ENCODE measurements at places on chromosomes 2 and 18. TPM values are rescaled to one million over a fixed set of nuclear protein-coding genes. Genes with fewer than 3 reads are reported as not detected.

Gene C1QL2
- 5.2 TPM for polyA plus RNA-seq

Gene KIF3C
- 74.7 TPM for polyA plus RNA-seq

Gene LRRC30
- polyA plus RNA-seq: not detected

Gene CRYGD
- not detected for polyA plus RNA-seq

Gene PDE6D
- polyA plus RNA-seq: 49.8 TPM

Gene IAH1
- polyA plus RNA-seq: 23.6 TPM

Gene IL1R2
- polyA plus RNA-seq: 0.31 TPM

Gene ACVR1C
- polyA plus RNA-seq: 0.34 TPM

Gene CDKL4
- polyA plus RNA-seq: not detected

Gene TTC32
- polyA plus RNA-seq: 6.8 TPM

Gene PID1
- 57.0 TPM for polyA plus RNA-seq

Gene CSRNP3
- polyA plus RNA-seq: 1.1 TPM

Gene CYRIA
- 5.7 TPM for polyA plus RNA-seq

Gene M1AP
- polyA plus RNA-seq: 0.19 TPM

Gene CYS1
- polyA plus RNA-seq: 1.7 TPM

Gene MAPK4
- polyA plus RNA-seq: 28.3 TPM

Gene TMEM127
- 52.5 TPM for polyA plus RNA-seq

Gene LAMA1
- polyA plus RNA-seq: 0.32 TPM

Gene RAX
- polyA plus RNA-seq: 0.24 TPM

Gene SERPINB13
- polyA plus RNA-seq: not detected

Gene IL36A
- polyA plus RNA-seq: not detected

Gene CCDC85A
- polyA plus RNA-seq: 4.0 TPM

Gene G6PC2
- polyA plus RNA-seq: not detected

Gene LYPD1
- polyA plus RNA-seq: 8.0 TPM

Gene FOXI3
- polyA plus RNA-seq: 0.29 TPM

Gene DCDC2C
- polyA plus RNA-seq: not detected

Gene ALPG
- polyA plus RNA-seq: not detected

Gene CLHC1
- 1.5 TPM for polyA plus RNA-seq

Gene EIF2B4
- 43.6 TPM for polyA plus RNA-seq

Gene ACTG2
- polyA plus RNA-seq: 1.6 TPM

Gene RAB27B
- polyA plus RNA-seq: 0.17 TPM

Gene CNDP1
- 90.4 TPM for polyA plus RNA-seq

Gene TACR1
- polyA plus RNA-seq: 0.32 TPM

Gene SF3B1
- 71.0 TPM for polyA plus RNA-seq

Gene CABLES1
- 21.5 TPM for polyA plus RNA-seq

Gene ANKRD30B
- not detected for polyA plus RNA-seq

Gene PTPRN
- polyA plus RNA-seq: 145 TPM

Gene NXPH2
- polyA plus RNA-seq: not detected

Gene CKAP2L
- 11.8 TPM for polyA plus RNA-seq

Gene GEN1
- 0.95 TPM for polyA plus RNA-seq

Gene PRKAG3
- polyA plus RNA-seq: not detected

Gene FARSB
- polyA plus RNA-seq: 32.4 TPM

Gene CD28
- 0.15 TPM for polyA plus RNA-seq

Gene CPO
- polyA plus RNA-seq: not detected

Gene DHRS9
- 0.44 TPM for polyA plus RNA-seq

Gene CFAP65
- 0.61 TPM for polyA plus RNA-seq

Gene ZAP70
- not detected for polyA plus RNA-seq

Gene PTPRM
- polyA plus RNA-seq: 11.6 TPM

Gene CROCC2
- polyA plus RNA-seq: not detected

Gene TSGA10
- polyA plus RNA-seq: 4.8 TPM

Gene CCDC141
- polyA plus RNA-seq: not detected

All from brain (organoid and tissue), 16 donors.